CD4-positive, alpha-beta T cell treated with Interleukin-4 for 4 hours (primary cell): ENCODE measurements at places on chromosomes 4 and X.
A peak's percentile ranks its signal among the peaks of the same experiment; 100 is the strongest.

DNA sequence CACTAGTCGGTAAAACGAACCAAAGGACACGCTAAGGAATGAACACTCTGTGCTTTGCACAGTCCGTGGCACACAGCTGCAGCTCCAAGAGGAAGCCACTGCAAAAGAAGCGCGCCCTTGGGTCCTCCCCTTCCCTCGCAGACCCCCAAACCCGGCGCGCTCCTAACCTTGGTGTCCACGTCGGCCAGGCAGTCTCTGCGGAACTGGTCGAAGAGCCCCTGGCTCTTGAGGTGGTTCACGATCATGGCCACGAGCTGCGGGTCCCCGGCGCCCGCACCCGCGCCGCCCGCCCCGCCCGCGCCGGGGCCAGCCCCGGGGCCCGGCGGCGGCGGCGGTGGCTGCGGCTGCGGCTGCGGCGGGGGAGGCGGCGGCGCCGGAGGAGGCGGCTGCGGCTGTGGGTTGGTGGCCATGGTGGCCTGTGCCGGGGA, 333 bp downstream of the BOD1L1 start:
- DNase-seq, result no peak

GRCh38 chrX:6857749-6858148, 289.8 kb upstream of the STS start:
- DNase-seq, result no peak

DNA sequence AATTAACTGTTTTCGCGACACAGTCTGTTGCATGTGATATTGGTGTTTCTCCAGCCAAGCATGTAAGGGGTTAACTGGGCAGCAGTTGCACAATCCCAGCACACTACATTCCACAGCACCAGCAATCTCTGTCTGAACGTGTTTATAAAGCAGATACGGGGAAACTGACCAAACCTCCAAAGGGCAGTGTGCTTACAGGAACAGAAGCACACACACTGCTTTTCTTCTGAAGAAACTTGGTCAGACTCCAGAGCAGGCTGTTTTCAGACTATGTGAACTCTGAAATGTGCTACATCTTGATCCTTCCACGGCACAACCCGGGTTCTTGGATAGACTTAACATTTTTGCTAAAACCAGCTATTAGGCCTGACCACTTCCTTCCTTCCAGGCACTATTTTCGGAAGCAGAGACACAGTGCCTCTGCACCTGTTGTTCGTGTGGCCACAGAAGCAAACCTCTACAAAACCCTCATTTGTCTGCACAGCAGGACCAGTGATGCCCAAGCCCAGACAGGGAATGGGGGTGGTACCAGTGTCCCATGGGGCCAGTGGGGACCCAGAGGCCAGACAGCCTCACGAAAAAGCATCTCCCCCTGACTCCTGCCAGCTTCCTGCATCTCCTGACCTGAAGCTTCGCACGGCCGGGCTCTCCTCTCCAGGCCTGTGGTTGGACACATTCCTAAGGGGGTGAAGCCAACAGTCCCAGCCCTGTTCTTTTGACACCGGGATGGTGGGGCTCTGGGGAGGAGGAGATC, 90.1 kb downstream of the IRF2 start:
- peak; percentile 25 for DNase-seq

- DNase-seq, result no peak
Observed at GRCh38 chrX:117522725-117523700, 593.6 kb downstream of the KLHL13 start.

DNA sequence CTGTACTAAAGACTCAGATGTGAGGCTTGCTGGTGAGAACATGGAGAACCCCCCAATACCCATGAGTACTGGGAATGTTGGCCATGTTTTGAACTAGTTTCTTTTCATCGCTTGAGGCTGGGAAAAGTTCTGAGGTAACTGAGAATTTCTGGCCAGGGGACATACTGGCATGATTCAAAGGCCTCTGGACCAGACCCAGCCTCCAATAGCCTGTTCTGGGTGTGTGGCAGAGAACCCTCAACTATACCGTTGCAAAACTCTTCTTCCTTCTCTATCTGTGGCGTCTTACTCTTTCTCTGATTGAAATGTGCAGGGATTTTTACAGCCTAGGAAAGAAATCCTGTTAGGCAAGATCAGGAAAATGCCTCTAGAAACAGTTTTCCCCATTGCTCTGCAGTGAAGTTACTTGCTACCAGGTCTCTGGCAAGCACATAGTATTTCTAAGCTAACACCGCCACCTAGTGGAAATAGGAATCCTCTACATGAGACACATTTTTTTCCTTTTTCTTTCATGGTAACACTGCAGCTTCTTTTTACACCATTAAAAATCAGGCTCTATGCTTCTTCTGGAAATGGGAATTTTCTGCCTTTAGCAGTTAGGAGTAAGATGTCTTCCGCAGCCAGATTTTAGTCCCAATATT, 170.7 kb upstream of the ZCCHC13 start:
- peak; percentile 46 for DNase-seq

GRCh38 chr4:85094735-85095134, 128.2 kb upstream of the WDFY3 start:
- DNase-seq, result no peak

GRCh38 chrX:130915302-130915701, 12.3 kb upstream of the ENOX2 start:
- DNase-seq, result no peak

DNA sequence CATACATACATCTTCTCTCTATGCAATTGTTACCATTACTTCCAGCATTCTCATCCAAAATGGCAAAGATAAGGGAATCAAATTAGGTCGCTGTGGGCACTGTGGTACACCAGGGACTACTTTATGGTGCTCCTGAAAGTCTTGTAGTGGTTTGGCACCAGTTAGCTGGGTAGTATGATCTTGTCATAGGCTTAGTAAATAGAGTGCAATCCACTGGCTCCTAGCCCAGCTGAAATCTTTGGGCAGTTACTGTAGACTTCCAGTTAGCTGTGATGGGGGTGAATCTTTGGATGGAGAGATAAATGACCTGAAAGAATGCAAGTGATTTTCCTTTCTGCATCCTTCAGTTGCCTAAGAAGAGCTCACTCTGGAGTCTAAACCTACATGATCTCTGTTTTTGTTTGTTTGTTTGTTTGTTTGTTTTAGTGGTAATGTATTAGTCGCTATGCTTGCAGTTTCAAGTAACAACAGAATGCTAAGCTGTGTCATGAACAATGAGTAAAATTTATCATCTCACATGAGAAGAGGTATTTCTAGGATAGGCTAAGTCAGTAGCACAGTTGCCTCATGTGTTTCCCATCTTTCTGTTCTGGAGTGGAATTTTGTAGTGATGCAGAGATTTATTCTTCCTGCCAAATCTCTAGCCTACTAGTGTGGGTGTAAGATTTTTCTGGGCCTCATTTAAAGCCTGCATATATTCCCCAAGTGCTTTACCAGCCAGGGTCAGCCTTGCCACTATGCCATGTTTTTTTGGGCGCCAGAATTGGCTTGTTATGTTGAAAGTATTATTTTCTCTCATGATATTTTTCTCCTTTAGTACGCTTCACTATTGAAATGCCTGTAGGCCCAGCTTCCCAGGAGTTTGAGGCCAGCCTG, 24.2 kb downstream of the HERC3 start:
- no peak for DNase-seq
